Caki2 (cell line): ENCODE measurements at places on chromosomes 7 and 10. TPM values are rescaled to one million over a fixed set of nuclear protein-coding genes. Genes with fewer than 3 reads are reported as not detected.

DNA sequence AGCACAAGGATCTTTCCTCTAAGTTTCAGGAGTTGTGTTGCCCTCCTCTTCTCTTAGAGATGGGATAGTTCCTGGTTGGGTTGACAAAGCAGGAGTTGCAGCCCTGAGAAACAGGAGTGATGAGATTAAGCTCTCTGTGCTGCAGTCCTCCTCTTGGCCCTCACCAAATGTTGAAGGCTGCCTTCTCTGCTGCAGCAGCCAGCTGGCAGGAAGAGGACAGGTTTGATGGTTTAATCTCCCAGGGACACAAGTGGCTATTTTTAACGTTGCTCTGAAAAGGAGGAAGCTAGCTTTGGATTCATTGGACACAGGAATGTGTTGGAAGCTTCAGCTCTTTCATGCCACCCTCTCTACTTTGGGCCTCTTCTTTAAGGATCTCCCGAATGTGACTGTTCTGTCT, 9.4 kb downstream of the STRIP2 start:
- DNase-seq = no peak

DNA sequence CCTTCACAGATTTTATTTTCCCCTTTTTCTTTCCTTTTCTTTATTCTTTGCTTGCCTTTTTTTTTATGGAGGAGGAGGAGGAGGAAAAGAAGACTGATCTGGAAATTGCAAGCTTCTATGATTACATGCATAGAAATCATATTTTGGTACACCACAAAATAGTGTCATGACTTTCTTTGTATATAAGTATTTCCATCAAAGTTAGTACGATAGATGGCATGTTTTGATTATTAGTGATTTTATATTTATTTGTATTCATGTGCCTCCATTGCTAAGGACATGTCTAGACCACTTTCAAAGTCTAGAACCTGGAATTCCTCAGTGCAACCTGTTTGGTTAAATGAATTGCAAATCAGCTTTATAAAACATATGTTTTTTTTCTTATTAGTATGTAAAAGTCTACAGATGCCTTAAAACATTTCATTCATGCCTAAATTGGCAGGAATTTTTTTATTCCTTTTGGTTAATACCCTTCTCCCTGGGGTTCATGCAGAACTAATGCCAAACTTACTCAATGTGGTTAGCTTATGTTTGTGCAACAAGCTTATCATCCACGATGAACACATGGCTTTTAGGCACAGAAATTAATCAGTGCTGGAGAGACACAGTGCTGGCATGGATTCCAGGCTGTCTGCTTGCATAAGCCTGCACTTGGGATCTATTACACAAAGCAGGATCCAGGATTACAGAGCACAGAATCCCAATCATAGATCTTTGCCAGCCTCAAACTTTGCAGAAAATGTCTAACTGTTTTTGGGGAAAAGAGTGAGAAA, 213.1 kb downstream of the CHRM2 start:
- no peak for DNase-seq

LRRTM3 gene
- total RNA-seq = not detected in 2 replicates

TMEM273 gene
- total RNA-seq = 2.8 and 8.9 TPM in 2 replicates

DNA sequence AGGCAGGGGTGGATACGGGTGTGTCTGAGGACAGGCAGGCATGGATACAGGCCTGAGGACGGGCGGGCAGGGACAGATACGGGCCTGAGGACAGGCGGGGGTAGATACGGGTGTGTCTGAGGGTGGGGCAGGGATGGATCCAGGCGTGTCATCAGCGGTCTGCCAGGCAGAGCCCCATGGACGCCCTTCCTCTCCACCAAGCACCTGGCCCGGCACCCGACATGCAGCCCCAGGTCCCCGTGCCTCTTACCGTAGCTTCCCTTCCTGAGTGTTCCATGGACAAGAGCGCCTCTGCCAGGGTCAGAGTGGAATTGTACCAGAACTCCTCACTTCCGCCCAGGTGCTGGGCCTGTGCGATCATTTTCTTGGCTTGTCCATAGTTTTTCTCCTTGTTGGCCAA, 74.6 kb upstream of the NKX6-2 start:
- no peak for DNase-seq

DNA sequence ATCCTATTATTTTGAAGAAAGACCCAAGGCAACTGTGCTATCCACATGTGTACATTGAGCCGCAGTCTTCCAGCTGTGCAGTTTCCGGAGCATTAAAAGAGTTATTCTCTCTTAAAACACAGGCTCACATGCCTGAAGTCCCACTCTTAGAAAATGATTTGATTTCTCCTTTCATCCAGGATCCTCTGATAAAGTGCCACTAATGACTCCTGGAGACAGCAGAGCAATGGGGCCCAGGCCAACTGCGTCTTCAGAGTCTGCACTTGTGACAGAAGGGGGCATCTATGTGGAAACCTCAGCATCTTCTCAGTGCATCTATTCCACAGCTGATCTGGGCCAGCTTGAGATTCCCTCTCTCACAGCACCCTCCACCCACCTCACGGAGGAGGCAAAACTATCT, 482.1 kb upstream of the AKR1E2 start:
- DNase-seq = no peak

DPYSL4 gene
- 0.14 TPM in 1 of 2 replicates, not detected in the other for total RNA-seq

- DNase-seq = no peak
Measured at GRCh38 chr7:106369816-106370215, 85.0 kb upstream of the NAMPT start.

DNA sequence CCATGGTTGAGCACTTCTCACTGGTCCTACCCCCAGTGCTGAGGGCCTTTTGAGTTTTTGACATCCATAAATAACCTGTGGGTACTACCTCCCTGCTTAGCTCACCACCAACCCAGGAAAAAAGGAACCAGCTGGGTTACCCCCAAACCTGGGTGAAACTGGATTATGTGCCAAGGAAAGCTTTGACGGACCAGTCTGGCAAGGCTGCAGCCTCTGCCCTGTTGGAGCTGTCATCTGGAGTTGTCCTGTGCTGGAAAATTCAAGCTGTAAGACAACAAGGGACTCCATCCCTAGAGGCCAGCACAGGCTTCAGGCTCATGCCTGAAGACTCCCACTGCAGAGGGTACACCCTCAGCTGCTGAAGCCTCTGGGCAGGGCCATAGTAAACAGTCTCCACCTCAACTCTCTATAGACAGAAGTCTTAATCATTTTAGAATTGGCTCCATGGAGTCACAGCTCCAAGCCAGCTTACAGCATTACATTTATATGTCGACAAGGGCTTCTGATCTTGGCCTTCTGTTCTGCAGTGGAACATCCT, 115.5 kb upstream of the AFAP1L2 start:
- no peak for DNase-seq

TSPAN13 gene
- total RNA-seq = 47.5 and 57.1 TPM in 2 replicates

GRCh38 chr7:135898226-135898625, 78.9 kb downstream of the MTPN start:
- no peak for DNase-seq

C7orf57 gene
- total RNA-seq = 0.26 and 1.6 TPM in 2 replicates
